ENCODE measurements at places on chromosomes 3 and 15.

DNA sequence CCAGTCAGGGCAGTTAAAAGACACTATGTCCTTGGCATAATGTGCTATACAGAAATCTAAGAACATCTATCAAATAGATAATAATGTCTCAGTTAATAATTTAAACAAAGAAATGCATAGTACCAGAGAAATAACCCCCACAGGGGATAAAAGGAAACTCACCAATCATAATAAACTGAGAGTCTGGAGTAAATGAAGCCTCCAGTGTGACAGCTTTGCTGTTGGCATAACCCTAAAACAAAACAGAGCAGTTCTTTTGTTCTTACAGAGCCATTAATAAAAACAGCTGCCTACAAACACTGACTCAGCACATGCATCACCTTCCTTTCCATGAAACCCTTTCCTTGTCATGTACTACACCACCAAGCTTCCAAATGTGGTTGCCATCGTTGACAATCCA, 13.5 kb downstream of the PPM1M start:
- no peak for DNase-seq

DNA sequence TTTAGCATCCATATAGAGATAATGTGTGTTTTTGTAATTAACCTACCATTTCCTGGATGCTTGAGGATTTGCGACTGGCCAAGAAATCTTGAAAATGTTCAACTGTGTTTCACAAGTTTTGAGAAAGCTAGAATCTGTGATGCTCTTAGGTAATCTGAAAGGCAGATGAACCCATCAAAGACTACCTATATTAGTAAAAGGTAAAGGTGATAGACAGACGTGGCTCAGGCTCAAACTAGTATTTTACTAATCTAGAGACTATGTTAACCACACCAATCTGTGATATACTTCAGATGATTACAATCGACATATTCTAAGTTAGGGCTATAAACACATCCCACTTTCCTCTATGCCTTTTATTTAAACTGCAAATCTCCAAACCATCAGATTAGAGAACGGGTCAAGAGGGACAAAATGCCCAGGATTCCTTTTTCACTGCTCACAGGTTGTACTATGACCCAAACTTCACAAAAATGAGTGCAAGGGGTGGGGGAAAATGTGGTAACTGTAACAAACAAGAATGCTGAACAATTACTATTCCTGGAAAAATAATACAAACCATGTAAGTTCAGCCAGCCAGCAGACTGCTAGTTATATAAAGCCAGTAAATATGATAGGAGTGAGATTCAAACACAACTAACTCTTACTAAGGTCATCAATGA, 295.1 kb downstream of the FOXP1 start:
- DNase-seq: no peak

- DNase-seq: no peak
Measured at GRCh38 chr3:106305127-106305526, 436.3 kb upstream of the CBLB start.

- no peak for DNase-seq
Measured at GRCh38 chr3:110413807-110414748, 657.5 kb upstream of the NECTIN3 start.

DNA sequence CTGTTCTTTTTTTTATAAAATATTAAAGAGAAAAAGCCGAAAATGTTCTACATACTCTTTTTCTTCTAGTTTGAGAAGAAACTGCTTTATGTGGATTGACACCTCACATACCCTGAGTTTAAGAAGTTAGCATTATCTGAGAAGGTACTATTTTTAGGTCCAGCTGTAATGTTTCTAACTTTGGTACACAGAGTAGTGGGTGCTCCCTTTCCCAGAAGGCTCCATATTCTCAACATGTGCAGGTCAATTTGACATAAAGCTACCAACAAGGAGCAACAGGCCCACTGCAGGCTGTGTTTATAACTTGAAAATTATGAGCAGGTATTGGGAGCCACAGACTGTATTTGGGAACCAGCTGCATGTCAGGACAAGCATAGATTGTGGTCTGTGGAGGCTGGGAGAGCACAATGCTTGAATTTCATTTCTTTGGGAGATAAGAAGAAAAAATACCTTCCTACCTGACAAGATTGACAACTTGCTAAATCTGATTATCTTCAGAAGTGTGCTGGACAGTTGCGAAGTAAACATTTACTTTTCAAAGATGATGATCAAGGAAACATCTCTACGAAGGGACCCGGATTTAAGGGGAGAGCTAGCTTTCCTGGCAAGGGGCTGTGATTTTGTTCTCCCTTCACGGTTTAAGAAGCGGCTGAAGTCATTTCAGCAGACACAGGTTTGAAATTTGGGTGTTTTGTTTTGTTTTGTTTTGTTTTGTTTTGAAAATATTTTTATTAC, 57.2 kb downstream of the PPP2R3A start:
- no peak for DNase-seq

- no peak for DNase-seq
Measured at GRCh38 chr15:52734329-52734728, 55.1 kb upstream of the ATOSA start.

DNA sequence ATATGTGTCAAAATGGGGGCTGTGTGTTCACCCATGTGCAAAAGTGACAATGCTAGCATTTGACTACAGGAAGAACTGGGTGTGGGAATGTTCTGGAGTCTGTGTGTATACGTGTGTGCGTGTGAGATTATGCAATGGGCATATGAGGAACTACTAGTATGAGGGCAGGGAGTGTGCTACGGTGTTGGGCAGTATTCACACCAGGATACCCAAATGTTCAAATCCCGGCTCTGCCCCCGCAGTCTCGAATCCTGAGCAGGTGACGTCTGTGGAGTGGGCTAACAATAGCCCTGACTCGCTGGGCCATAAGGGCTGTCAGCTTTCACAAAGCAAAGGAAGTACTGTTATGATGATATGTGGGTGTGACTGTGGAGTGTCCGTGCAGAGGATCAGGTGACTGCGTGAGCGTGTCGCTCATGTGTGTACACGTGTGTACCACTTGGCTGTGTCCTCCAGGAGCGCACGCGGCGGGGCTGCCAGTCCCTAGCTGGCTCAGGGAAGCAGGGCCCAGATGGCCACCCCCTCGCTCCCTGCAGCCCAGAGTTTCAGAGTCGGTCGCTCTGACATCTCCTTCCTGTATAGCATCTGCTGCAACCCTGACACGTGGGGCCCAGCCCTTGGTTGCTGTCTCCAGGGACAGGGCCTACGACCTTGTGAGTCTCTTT, 27.2 kb downstream of the IQSEC1 start:
- no peak for DNase-seq
